PC-3 (cell line): ENCODE measurements at places on chromosomes 2 and 18.
A peak's percentile ranks its signal among the peaks of the same experiment; 100 is the strongest.

DNA sequence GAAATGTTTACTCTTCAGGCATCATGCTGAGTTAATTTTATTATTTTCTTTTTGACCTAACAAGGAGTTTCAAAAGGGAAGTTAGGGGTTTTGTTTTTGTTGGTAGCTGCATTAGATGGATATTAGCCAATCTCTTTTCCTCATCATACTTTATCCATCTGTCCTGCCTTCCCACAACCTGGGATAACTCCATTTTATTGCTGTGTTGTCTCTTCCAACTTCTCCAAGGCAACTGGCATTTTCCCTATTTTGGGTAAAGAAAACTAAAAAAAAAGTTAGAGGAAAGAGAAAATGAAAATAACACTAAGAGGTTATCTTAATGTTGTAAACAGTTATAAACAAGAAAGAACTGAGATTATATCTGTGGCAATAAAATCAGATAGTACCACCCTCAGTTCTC lies 147.0 kb downstream of the PID1 start:
- DNase-seq, result no peak

DNA sequence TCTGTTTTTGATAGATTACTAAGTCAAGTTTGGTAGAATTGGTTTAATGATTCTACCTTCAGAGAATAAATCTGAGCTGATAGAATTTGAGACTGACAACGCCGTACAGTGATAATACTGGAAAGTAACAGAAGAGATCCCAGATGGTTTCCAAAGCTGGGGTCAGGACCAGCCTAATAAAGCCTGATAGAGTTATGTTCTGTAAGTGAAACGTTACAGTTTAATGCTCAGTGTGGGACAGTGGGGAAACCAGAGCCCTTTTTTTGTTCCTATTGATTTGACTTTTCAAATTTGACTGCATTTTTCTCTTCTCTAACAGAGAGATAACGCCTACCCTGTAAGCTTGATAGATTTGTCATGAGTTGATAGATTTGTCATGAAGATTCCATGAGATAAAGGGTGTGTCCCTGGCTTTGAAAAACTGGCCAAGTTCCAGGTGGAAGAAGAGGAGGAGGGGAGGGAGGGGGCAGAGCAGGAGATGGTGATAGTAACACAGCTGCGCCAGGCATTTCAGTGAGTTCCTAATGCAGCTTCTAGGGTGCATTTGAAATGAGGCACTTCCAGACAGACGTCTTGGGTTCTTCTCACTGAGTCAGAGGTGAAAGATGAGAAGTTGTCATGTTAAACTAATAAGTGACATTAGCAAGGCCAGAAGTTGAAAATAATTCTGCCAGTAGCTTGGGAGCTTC lies 65.1 kb downstream of the CERS6 start:
- DNase-seq, result no peak

DNA sequence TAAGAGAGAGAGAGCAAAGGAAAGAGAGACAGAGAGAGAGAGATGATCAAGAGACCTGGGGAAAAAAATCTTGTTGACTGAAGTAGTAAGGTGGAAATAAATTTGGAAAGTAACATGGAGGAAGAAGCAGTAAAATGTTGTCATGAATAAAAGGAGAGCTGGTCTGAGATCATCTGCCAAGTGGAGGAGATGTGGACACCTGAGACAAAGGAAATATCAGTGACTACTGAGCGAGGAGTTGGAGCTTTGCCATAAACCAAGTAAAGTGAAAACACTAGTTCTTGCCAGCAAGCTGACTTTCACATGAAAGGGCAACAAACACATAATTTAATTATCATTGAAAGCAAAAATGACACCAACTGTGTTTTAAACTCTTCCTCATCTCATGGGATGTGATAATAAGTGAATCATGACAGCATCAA lies 49.0 kb upstream of the DSG1 start:
- DNase-seq, result peak; percentile 42

DNA sequence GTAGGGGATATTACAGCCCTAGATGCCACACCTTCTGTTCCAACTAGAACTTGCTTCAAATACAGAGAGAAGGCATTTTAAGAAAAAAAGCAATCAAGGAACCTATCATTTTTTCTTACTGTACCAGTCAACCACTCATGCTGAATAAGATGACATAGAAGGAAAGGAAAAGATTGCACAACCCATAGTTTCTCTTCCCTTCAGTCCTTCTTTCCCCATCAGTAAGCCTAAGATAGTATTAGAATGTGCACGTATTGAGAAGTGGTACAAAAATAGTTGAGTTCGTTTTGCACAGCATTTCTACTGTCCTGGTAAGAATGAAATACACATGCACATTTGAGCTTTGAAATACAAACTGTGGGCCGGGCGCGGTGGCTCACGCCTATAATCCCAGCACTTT lies 27.0 kb upstream of the HK2 start:
- no peak for DNase-seq

GRCh38 chr2:221572219-221572820 lies at the start of gene EPHA4:
EPHA4 (minus strand) TSS chr2:221572304; CDS start chr2:221572248, 56 bp downstream.
- peak; percentile 87 for DNase-seq

DNA sequence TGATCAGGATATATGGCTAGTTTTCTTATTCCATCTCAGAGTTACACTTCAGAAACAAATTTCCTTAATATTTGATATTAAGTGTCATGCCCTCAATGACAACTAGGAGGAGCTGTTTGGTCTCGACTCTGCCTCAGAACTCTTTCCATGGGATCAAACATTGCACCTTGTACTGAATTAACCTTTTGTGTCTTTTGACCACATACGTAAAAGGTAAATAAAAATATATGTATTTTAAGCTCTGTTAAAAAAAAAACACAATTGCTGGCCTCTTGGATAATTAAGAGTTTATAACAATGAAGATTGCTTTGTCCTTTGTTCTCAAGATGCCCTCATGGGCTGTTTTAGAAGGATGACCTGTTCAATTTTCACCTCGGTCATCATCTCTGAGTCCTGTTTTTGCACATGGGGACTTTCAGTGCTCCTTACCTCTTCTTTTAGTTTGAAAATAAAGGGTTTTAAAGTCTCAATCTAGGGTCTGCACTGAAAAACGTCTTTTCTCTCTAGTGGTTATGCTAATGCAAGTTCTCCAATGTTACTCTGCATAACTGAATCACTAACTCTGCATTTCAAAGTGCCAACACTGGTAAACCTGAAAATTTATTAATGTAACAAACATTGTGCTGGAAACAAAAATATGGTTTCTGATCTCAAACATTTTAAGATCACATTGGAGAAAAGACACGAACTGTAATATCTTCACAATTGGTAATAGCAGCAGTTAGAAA lies 18.8 kb upstream of the FN1 start:
- DNase-seq, result peak; percentile 70

DNA sequence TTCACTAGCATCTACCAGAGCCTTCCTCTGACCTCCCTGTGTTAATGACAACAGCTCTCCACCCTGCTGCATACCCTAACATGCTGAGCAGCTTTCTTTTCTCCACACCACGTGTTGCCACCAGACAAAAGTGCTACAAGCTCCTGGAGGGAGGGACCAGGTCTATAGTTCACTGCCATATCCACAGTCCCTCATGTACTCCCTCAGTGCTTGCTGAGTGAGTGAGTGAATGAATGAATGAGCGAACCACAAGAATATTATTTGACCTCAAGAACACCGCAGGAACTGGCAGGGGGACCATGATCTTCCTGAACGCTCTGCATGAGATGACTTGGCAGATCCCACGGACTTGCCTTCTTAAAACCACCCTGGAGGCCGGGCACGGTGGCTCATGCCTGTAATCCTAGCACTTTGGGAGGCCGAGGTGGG lies 47.4 kb upstream of the CAB39 start:
- no peak for DNase-seq

DNA sequence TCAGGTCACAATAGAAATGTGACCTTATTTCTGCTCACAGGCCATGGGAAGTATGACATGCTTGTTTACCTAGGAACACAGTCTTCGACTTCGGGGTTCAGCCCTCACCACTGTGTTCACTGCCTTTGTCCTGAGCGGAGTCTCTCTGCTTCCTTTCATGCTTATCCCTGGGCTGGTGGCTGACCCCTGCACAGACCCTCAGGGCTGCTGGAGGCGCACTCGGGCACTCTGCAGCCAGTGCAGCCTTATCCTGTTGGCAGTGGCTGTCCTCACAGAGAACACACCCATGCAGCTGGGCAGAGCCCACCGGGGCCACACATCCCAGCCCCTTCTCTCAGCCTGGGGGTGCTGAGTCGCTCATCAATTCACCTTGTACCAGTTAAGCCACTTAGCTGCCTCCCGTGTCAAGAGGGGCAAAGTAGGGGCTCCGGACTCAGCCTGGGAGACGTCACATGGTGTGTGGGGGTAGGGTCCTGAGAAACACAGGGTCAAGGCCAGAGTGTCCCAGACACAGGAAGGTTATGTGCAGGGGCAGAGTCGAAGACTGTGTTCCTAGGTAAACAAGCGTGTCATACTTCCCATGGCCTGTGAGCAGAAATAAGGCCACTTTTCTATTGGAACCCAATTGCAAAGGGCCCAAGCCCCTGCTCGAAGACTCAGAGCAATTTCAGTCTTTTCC lies 107.5 kb downstream of the FAM210A start:
- no peak for DNase-seq

DNA sequence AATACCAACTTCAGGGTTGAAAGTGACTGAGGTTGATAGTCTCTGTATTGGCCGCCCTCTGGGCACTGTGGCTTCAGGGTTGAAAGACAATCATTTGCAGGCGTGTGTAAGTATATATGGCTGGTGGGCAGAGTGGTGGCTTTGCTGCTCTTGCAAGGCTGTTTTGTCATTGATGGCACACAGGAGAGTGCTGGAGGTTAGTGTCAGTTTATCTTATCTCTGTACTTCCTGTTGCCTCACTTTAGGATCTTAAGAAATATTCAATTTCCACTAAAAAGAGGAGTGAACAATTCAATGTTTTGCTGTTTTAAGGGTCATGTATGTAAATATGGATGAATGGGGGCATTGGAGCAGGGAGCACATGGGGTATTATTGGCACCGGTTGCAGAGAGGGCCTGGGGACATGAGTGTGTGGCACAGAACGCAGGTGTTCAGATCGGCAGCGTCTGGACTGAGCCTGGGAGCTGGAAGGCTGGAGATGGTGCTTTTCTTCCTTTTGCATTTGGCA lies 51.5 kb downstream of the NCK2 start:
- no peak for DNase-seq

GRCh38 chr2:106782681-106783080 lies 103.3 kb downstream of the ST6GAL2 start:
- DNase-seq, result no peak

- DNase-seq, result no peak
Measured at GRCh38 chr18:79465392-79465991, 69.8 kb downstream of the NFATC1 start.

DNA sequence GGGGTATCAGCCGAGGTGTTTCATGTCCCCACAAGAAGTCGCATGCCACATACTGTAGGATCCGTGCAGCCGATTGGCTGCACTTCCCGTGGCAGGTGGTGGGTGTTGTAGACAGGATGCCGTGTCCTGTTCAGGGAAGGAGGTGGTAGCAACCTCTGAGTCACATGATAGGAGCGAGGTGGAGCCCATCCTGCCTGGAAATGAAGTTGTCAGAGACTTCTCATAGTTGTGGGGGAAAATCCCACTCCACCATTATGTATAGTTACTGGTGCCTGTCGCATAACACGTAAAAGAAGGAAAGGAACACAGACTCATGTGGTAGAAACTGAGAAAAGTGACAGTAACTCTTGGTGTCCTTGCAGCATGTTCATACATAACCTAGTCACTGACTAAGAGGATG lies 91.4 kb upstream of the IL1R2 start:
- peak; percentile 58 for DNase-seq

DNA sequence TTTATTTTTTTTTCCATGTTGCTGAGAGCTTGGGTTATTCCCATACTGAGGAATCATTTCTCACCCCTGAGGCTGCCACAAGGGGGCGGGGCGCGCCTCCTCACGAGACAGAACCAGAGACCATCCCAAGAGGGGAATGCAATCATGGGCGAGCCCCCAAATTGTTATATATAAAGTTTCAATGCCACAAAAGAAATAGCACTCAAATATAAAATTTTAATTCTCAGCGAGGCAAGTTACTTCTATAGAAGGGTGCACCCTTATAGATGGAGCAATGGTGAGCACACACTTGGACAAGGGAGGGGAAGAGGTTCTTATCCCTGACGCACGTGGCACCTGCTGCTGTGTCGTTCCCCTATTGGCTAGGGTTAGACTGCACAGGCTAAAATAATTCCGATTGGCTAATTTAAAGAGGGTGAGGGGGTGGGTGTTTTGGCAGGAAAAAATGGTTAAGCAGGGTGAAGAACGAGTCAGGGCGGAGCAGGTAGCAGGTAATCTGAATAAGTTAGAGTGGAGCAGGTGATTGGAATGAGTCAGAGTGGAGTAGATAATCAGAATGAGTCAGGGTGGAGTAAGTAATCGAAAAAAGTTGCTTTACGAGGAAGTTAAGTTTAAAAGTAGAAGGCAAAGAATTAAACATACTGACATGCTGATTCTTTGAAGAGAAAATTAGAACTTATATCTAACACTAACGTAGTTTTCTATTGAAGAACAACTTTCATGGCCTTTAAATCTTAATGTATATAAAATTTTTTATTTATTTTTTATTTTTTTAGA lies 177.5 kb downstream of the MTCL1 start:
- DNase-seq, result peak; percentile 93

GRCh38 chr2:194819367-194819766 lies 837.7 kb upstream of the SLC39A10 start:
- DNase-seq, result peak; percentile 32

DNA sequence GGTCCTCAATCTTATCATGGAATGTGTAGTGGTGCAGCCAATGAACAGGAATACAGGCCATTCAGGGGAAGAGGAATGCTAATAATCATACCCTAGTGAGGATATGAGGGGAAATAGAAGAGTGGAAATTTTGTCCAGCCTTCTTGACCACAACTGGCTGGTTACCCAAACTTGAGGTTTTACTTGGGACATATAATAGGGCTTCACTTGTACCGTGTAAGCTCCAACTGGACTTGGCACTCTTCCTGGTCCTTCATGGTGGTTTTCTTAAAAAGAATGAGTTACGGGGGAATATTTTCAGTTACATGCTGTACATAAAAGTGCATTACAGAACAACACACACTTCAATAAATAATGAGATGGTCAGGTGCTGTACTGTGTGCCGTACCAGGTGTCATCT lies 234.9 kb upstream of the RASGRP3 start:
- no peak for DNase-seq

DNA sequence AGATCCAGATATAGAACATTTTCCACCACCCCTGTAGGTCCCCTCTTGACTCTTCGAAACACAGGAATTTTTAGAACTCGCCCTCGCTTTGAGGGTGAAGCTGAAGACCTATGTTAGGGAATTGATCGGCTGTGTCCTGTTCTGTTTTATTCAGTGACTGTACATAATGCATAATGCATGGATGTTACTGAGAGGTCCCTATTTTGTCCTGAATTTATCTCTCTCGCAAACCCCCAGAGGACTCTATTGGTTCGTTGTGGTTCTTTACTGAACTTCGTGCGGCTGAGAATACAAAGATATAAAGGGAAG lies 431 bp upstream of the EIF5B start:
- DNase-seq, result no peak

DNA sequence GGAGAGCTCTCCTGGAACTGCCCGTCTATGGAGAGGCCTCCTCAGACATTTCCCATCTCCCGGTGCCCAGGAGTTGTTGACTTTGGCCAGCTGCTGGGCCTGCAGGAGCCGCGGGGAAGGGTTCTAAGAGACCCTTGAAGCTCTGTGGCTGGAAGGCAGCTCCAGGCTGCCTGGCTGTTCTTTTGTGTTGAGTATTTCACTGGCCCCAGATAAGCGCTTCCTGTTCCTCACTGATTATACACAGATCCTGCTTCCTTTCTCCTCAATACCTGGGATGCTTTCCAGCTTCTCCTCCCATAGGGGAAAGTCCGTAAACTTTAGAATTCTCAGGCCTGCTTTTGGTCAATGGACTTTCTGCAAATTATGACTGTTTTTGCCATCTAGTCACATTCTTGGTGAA lies 57.8 kb downstream of the TGOLN2 start:
- DNase-seq, result no peak

GRCh38 chr2:72676341-72677025 lies 149.3 kb downstream of the EXOC6B start:
- no peak for DNase-seq
